MV-4-11 (cell line): ENCODE measurements at places on chromosomes 1 and 21.

GRCh38 chr21:43012596-43012995, 38.2 kb downstream of the PKNOX1 start:
- no peak for DNase-seq

DNA sequence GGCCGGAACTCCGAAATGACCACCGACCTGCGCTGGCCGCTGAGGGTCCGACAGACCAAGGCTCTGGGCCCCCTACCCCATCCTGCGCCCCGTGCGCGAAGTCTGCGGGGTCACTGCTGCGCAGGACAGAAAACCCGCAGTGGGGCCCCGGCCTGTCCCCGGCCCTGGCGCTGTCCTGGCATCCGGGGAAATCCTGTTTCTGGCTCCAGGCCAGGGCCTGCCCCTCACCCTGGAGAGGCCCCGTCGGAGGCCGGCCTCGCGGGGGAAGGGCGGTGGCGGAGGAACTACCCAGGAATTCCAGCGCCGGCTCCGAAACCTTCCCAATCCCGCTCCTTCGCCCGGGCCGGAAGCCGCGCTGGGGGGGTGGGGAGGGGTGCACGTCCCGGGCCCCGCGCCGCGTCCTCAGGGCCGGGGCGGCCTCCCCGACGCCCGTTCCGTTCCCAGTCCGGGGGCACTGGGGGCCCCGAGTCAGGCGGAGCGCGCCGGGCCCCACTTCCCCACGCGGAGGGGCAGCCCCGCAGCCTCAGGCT, 77.0 kb downstream of the MORN1 start:
- peak; percentile 4 for DNase-seq

- no peak for DNase-seq
Observed at GRCh38 chr1:45328680-45329079, 2.0 kb downstream of the HPDL start.

DNA sequence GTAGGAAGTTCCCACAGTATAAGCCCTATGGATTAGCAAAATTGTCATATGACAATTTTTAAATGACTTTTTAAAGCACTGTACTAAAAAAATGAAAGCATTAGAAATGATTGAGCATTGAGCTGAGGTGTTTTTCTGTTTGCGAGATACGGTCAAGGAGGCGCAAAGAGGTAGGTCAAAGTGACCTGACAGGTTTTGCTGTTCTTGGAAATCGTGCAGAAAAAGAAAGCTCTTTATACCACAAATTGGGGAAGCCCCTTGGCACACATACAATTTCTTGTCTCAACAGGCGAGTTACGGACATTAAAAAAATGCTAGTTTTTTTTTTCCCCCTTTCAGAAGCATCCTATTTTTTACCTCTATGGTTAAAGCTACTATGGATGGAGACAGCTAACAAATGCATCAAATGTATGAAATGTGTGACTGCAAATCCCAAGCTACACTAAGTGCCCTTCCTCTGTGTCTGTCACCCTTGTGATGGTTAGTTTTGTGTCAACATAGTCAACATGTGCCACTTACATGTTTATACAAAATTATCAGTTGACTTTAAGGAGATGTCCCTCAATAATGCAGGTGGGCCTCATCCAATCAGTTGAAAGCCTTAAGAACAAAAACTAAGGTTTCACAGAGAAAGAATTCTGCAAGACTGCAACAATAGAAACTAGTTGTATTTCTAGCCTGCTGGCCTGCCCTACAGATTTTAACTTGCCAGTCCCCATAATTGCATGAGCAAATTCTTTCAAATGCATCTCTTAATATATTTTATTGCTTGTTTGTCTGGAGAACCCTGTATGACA, 29.3 kb downstream of the CRYZ start:
- no peak for DNase-seq

DNA sequence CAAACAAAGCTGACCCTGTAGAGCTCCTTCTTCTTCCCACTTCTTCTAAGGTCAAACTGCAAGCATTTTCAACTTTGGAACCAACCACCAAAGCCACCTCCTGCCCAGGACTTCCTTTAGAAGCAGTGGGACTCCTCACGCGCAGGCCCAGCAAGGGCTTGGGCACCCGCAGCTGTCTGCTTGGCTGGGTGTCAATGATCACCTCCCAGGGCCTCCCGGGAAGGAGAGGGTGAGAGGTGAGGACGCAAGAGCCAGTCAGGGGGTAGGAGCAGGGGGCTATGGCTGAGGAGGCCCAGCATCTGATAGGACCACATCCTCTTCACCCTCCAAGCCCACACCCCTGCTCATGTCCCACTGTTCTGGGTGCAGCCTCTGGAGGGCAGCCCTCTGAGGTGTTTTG, 10.2 kb downstream of the KLHL21 start:
- peak; percentile 38 for DNase-seq

GRCh38 chr1:245232931-245233330, 78.1 kb downstream of the KIF26B start:
- DNase-seq = no peak

GRCh38 chr1:68010090-68010489, 40.3 kb downstream of the DIRAS3 start:
- DNase-seq = no peak
